Activated CD4-positive, alpha-beta T cell treated with anti-CD3 and anti-CD28 coated beads for 24 hours (primary cell): ENCODE measurements at places on chromosomes 7 and 10.

DNA sequence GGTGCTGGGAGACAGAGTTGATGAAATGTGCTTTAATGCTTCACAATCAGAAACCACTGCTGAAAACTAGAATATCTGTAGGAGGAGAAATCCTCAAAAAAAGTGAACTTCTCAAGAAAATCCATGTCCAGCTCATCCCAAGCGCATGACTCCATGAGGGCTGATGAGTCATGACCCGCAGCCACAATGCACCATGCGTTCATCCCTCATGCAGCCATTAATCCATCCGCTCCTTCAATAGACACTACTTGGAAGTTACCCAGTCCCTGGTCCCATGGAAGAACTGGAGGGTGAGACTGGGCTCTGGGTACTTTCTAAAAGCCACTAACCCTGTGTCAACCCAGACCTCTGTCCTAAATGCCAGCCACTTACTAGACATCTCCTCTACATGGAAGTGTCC is 24.4 kb downstream of the TMEM273 start:
- no peak for DNase-seq

DNA sequence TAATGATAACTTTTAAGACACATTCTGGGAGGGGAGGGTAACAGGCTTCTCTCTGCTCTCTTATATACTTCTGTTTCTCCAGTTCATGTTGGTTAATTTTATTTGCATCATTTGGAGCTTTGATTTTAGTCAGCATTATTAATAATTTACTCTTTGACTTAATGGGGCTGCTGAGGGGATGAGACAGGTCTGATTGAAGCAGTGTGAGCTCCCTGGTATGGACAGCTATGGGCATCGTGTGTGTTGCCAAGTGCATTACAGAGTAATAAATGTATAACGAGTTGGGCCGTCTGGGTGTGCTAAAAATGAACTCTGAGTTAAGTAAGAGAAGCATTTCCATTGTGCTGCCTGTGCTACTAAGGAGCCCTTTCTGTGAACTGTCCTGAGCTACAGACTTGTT is 31.7 kb upstream of the IKZF1 start:
- DNase-seq, result no peak

DNA sequence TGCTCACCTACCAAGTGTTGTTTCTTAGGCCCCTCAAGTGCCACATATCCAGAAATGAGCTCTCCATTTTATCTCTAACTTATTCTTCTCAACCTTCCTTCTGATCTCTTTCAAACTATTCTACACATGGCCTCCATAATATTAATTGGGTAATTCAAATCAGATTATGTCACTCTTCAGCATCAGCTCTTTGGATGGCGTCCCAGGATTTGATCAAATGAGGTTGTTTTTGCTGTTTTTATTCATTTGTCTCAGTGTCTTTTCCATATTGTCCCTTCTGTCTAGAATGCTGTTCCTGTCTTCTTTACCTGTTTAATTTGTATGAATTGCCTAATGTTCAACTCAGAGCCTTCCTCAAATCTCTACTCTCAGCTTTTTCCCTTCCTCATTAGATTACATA is 234.6 kb upstream of the CXCL12 start:
- no peak for DNase-seq

- DNase-seq, result no peak
Observed at GRCh38 chr7:158244873-158245723, 342.5 kb downstream of the PTPRN2 start.

DNA sequence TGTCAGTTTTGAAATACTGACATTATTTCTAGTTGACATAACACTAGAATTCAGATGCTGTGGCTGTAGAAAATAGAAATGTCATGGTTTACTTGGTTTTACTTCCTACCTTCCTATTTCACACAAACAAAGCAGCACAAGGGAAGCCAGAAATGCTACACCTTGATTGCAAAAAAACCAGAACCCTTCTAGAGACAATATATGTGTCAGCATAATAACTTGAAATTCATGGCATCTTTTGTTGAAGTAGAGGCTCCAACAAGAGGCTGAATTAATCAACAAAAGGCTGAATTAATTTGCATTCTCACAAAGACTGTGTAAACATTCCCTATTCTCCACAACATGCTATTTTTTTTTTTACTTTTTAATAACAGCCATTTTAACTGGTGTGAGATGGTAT is 25.2 kb downstream of the ZNF117 start:
- no peak for DNase-seq

- no peak for DNase-seq
Observed at GRCh38 chr7:8360564-8361153, 72.8 kb upstream of the NXPH1 start.

- no peak for DNase-seq
Observed at GRCh38 chr10:75098902-75099673, 12.4 kb upstream of the SAMD8 start.

DNA sequence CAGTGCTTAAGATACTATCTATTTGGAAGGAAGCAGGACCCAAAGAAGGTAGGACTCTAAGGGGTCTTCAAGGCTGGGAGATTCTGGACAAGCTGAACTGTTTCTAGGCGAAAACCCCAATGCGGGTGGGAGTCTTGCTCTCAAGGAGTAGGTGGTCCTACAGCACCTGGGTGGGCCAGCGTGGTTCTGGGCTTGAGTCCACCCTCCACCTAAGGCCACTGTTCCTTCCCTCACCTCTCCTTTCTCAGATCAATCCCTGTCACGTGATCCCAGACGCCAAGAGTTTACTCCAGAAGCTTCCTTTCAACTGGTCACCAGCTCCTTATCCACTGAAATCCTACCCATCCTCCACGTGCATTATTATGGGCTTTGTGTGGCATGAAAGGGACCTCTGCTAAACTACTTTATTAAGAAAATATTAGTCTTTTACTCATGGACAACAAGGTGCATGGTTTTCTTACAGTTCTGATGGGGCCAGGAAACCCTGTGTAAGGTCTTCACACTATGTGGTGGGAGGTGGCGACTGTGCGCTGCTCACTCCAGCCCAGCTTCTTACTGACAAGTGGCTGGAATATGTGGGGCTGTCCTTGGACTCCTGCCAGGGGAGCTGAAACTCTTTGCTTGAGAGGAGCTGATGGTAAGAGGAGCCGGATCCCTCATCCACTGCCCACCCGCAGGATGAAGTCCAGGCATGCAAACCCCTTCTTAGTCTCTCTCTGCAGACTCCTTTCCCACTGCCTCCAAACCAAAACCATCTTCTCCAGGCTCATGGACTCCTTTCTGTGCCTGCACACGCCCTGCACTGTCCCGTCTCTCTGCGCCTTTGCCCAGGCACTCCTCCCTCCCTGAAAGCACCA is 1.6 kb downstream of the ZNF746 start:
- no peak for DNase-seq

- no peak for DNase-seq
Observed at GRCh38 chr7:90721869-90722431, 125.8 kb downstream of the CDK14 start.

DNA sequence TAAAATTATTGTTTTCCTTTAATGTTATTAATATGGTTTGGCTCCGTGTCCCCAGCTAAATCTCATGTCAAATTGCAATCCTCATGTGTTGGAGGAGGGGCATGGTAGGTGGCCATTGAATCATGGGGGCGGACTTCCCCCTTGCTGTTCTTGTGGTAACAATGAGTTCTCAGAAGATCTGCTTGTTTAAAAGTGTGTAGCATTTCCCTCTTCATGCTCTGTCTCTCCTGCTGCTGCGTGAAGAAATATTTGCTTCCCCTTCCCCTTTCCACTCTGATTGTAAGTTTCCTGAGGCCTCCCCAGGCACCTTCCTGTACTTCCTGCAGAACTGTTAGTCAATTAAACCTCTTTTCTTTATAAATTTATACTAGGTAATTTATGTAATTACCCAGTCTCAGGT is 27.5 kb downstream of the VIM start:
- DNase-seq, result no peak

DNA sequence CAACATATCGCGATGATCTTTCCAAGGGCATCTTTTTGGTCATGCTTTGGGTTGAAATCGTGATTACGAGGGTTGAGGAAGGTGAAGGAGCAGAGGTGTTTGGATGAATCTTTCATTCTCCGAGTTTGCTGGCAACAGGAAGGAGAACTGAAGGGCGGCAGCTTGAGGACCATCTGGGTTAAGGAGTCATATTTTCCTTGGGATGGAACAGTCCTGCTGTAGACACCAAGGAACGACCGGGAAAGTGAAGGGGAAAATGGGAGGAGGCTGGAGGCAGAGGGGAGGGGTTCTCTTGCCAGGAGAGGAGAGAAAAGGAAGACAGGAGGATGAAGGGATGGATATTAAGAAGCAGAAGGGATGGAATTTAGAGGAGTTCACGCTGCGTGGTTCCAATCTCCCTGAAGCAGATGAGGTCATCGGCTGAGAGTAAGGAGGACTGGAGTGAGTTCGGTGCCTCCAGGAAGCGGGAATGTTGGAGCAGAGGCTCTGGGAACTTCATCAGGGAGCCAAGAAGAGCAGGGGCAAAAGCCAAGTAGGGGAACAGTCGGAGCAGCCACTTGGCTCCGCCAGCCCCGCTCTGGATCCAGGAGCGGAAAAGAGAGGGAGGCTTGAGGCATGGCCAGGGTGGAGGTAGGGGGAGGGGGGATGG is 116.6 kb upstream of the GALNT17 start:
- no peak for DNase-seq

DNA sequence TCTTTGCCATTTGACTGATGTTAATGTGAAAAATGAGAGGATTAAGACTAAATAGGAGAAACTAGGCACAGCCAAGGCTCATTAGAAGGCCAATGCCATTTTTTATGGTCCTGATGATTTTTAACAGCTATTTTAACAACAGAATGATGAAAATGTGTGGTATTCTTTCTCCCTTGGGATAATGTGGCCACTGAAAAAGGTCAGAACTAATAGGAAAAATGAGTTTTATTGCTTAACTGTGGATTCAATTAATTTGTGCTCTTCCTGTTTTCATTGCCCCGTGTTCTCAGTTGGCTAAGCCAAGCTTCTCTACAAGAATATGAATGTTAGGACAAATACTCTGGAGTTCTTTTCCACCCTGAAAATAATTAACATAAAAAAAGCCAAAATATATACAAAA is 56.6 kb downstream of the BMPER start:
- no peak for DNase-seq

- no peak for DNase-seq
Observed at GRCh38 chr7:140042386-140042670, 20.4 kb downstream of the PARP12 start.

DNA sequence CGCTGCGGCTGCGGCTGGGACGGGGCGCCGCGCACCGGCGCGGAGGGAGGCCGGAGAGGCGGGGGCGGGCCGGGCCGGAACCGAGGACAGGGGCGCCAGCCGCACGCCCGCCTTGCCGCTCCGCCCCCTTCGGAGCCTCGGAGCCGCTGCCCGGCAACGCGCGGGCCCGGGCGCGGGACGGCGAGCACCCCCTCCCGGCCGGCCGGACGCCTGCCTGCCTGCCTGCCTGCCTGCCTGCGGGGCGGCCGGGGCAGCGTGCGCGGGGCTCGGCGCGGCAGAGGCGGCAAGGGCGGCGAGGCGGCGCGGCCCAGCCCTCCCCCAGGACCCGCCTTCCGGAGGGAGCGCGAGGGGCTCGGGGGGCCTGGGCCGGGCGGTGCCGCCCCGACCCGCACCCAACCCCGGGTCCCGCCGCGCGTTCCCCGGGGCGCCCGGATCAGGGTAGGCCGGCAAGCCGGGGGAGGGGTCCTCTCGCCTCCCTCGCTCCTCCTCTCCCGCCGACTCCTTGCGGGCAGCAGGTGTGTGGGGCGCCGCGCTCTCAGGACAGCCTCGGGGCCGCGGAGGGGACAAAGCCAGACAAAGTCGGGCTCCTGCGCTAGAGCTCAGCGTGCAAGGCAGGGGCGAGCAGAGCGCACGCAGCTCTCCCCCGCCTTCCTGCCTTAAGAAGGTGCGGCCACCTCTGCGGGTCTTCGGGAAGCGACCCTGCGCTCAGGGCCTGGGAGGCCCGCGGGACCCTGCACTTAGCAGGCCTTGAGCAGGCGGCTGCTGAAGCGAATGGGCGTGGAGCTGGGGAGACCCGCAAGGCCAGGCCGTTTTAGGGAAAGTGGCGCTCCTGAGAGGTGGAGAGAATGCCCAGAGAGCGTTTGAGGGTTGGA is at the start of gene KIAA1549:
TSS of gene KIAA1549 (minus strand) at position 58 of the 872 bp plus-strand sequence. CDS start 120 bp downstream, outside the sequence.
- peak; percentile 44 for DNase-seq

GRCh38 chr10:29409241-29410054 is 120.6 kb downstream of the LYZL1 start:
- DNase-seq, result peak; percentile 41

DNA sequence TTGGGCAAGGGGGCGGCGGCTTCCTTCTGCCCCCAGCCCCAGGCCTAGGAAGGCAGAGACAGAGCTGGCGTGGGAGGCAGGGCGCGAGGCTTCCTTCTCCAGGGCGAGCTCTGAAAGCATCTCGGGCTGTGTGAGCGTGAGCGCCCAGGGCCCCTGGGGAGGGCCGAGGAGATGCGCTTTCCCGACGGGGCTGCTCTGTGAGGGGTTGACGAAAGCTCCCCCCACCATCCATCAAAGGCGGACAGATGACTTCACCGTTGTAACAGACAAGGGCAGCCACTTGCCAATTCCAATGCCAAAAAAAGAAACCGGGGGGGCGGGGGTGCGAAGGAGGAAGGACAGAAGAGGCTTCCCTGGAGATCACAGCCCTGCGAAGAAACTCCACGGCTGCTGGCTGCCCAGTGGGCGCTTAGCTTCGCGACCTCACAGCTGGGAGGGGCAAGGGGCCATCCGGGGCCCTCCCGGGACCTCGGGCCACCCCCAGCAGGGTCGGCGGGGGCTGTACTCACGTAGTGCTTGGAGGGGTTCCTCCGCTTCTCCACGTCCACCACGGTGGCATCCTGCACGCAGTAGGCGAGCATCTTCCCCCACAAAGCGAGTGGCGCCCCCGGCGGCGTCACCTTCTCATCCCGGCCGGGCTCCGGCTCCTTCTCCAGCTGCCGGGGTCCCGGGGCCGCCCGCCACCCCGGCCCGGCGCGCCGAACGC is 537 bp downstream of the SH3PXD2A start:
- no peak for DNase-seq

GRCh38 chr10:98424295-98425254 is 9.6 kb upstream of the PYROXD2 start:
- DNase-seq, result no peak

DNA sequence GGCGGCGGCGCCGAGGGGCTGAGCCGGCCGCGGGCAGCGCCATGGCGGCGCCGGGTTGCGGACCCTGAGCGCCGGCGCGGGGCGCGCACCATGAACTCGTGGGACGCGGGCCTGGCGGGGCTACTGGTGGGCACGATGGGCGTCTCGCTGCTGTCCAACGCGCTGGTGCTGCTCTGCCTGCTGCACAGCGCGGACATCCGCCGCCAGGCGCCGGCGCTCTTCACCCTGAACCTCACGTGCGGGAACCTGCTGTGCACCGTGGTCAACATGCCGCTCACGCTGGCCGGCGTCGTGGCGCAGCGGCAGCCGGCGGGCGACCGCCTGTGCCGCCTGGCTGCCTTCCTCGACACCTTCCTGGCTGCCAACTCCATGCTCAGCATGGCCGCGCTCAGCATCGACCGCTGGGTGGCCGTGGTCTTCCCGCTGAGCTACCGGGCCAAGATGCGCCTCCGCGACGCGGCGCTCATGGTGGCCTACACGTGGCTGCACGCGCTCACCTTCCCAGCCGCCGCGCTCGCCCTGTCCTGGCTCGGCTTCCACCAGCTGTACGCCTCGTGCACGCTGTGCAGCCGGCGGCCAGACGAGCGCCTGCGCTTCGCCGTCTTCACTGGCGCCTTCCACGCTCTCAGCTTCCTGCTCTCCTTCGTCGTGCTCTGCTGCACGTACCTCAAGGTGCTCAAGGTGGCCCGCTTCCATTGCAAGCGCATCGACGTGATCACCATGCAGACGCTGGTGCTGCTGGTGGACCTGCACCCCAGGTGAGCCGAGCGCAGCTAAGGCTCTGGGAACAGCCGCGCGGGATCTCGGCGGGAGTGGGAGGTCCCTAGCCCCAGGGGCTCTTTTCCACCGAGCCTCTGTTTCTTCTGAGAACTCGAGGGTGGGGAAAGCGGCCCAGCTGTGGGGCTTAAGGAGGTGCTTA is at the start of gene GPR26:
TSS of gene GPR26 (plus strand) at position 38 of the 919 bp plus-strand sequence. CDS start at position 91, 53 bp downstream.
- DNase-seq, result no peak
